ENCODE measurements at places on chromosomes 2 and 18. TPM values are rescaled to one million over a fixed set of nuclear protein-coding genes. Genes with fewer than 3 reads are reported as not detected.

GRCh38 chr2:10865841-10866240 lies 45.9 kb upstream of the KCNF1 start:
- no peak for DNase-seq

- no peak for DNase-seq
Measured at GRCh38 chr18:46209161-46209560, 105.0 kb downstream of the HAUS1 start.

DNA sequence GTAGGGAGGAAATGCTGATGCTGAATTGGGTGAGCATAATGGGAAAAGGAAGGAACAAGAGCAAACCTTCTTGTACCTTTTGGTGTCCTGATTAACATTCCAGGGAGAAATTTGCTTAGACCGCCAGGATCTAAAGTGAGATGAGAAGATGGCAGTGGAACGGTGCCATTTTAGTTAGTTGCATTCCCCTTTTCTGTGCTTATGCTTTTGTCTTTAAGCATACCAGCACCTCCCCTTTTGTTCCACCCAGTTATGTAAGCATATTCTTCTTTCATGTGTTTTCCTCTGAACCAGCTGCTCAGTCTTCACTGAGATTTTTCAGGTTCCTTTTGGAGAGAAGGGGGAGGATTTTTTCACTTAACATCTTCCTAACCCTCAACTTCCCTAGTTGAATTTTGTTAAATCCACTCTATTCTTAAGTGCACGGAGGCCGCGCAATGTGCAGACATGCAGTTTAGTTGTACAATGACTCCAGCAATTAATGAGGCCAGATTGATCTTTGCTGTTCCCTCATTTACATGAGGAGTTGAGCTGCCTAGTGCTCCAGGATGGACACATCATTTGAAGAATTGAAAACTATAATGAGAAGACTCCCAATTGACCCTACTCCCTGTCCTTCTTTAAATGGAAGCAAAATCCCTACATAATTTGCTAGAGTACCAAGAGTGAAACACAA lies 73.9 kb downstream of the MAP4K4 start:
- no peak for DNase-seq

- no peak for DNase-seq
Measured at GRCh38 chr2:191917430-191917881, 70.6 kb upstream of the CAVIN2 start.

The COL4A4 gene
- 31.2 TPM for total RNA-seq

- DNase-seq: no peak
Measured at GRCh38 chr2:40096360-40096759, 317.3 kb upstream of the THUMPD2 start.

- DNase-seq: no peak
Measured at GRCh38 chr2:207387001-207387571, 142.7 kb upstream of the CREB1 start.

The HMSD gene
- 1.3 TPM for total RNA-seq

The ADAM23 gene
- total RNA-seq: 0.20 TPM

The VSNL1 gene
- total RNA-seq: not detected

The B3GNT7 gene
- 71.2 TPM for total RNA-seq

- DNase-seq: no peak
Measured at GRCh38 chr2:43344868-43345373, 118.5 kb upstream of the ZFP36L2 start.

The NOL4 gene
- total RNA-seq: not detected

The RETSAT gene
- 81.5 TPM for total RNA-seq

GRCh38 chr2:215396595-215397313 lies 39.1 kb downstream of the FN1 start:
- no peak for DNase-seq

The MYOM1 gene
- 2.2 TPM for total RNA-seq

The OTOS gene
- total RNA-seq: not detected

The TMEFF2 gene
- 0.69 TPM for total RNA-seq

- DNase-seq: no peak
Measured at GRCh38 chr2:146916914-146917313, 927.9 kb upstream of the ACVR2A start.

DNA sequence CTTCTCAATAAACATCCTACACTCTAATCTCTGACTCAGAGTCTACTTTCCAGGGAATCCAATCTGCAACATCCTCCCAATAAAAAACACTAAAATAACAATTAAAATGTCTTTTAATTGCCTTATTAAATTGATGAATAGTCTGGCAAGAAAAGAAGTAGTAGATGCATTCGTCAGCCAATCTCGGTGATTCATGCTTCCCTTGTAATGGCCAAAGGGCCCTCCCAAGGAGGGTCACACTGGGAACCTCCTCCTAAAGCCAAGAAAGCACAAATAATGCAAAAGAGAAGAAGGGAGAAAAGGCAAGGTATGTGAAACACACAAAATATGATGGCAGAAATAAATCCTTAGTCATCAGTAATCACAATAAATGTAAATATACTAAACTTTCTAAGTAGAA lies 16.8 kb downstream of the ST8SIA5 start:
- DNase-seq: no peak

GRCh38 chr2:163621445-163622004 lies 114.3 kb downstream of the FIGN start:
- DNase-seq: no peak

- DNase-seq: no peak
Measured at GRCh38 chr2:183072177-183072576, 6.4 kb upstream of the DUSP19 start.

DNA sequence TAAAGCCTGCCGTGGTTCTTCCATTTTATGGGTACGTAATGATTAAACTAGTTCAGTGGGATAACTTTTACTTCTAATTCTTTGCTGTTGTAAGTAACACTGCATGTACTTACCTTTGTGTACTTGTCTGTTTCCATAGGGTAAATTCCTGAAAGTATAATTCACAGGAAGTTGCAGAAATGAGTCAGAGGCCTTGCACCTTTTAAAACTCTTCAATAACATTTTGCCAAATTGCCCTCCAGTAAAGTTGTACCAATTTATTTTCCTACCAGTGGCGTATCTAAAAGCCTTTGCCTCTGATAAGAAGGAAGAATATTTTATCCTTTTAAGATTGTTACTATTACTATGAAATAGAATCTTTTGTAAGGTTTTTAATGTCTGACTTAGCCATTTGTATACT lies 65.1 kb downstream of the CAB39 start:
- no peak for DNase-seq

The OLA1 gene
- 43.0 TPM for total RNA-seq

The XPO1 gene
- 52.2 TPM for total RNA-seq

GRCh38 chr2:128487650-128488387 lies 169.2 kb upstream of the HS6ST1 start:
- DNase-seq: no peak

The BUB1 gene
- 4.1 TPM for total RNA-seq

Measured in upper lobe of left lung (tissue), 6 donors.